Brain pericyte (primary cell): ENCODE measurements at places on chromosomes 16 and 17.

DNA sequence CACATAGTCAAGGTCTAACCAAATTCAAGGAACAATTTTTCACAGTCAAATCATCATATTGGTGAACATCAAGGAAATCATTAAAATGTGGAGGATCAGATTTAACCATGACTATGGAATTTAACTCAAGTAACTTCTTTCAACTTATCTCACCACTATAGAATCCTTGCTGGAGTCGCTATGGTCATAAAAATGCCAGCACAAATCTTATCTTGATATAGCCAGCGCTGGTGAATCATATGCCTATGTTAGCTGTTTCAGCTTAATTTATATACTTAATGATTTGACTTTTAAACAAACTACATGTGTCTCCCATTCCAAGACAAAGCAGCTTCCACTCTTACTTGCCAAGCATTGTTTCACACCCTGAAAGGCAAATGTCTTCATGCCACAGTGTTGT is 416.4 kb downstream of the CDH11 start:
- DNase-seq: no peak

- no peak for DNase-seq
These were observed 3.7 kb upstream of the BANP start for GRCh38 chr16:87947356-87948118.

DNA sequence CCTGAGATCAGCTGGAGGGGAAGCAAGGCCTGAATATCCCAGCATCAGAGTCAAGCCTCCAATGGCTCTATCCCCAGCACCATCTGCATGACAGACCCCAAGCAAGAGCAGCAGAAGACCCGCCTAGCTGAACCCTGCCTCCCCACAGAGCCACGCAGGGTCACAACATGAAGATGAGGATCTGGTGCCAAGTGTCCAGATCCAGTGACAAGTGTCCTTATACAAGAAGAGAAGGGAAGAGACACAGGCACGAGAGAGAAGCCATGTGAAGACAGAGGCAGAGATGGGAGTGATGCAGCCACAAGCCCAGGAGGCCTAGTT is 28.9 kb downstream of the TNFRSF13B start:
- no peak for DNase-seq

DNA sequence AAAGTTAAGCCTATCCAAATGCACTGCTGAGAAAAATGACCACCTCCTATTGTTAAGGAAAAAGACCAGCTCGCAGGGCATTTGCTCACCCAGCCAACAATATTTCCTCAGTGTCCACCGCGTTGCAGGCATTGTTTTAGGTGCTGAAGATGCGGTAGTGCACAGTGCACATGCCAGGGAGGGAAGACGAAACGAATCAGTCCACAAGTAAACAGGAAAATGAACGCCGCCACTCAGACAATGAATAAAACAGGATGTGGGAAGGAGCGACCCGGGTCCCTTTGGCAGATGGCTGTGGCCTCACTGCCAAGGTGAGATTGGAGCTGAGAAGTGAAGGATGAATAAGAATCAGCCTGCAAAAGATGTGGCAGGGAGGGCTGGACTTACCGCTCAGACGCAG is 249.2 kb downstream of the FOXL1 start:
- no peak for DNase-seq

- no peak for DNase-seq
These were observed 963 bp upstream of the APRT start for GRCh38 chr16:88812513-88813268.

DNA sequence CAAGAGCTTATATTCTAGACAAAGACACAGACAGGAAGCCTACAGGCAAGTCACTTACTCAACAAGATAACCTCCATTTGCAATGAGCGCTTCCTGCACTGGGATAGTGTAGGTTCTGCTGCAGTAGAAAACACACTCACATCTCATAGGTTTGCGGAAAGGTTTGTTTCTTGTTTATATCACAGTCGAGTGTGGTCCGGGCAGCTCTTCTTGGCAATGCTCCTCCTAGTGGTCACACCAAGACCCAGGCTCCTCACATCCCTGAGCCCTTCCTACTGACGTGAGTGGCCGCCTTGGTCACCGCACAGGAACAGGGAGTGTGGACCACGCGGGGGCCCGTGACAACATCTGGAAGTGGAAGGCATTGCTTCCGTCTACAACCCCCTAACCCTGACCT is 48.0 kb upstream of the RBFOX3 start:
- DNase-seq: no peak

- DNase-seq: no peak
These were observed 11.2 kb downstream of the PAM16 start for GRCh38 chr16:4339909-4340308.

DNA sequence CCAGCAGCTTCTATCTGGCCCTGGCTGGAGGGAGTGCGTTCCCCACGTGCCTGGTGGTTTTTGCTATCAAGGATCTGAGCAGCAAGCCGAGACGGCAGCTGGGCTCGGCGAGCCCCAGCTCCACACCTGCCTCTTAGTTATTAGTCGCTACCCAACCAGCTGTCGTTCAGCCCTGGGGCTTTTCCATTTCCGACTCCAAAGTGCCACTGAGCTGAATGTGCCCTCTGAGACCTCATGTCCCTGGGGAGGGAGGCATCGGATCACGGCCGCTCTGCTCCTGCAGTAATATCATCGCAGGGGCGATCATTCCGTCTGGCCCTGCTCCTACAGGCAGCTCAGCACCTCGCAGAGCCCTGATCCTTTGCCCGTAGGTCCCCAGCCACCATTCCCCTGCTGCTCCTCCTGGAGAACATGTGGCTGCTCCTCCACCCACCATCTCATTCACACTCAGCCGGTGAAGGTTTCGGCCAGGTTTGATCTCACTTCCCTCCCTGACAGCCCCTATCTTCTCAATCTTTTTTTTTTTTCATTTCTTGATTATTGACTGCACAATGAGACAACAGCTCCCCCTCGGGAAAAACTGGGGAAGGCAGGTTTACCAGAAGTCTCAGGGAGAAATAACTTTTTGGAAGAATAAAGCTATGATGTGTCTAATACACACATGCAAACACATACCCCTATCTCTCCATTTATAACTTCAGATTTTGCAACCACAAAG is 86.7 kb downstream of the ZFHX3 start:
- no peak for DNase-seq

DNA sequence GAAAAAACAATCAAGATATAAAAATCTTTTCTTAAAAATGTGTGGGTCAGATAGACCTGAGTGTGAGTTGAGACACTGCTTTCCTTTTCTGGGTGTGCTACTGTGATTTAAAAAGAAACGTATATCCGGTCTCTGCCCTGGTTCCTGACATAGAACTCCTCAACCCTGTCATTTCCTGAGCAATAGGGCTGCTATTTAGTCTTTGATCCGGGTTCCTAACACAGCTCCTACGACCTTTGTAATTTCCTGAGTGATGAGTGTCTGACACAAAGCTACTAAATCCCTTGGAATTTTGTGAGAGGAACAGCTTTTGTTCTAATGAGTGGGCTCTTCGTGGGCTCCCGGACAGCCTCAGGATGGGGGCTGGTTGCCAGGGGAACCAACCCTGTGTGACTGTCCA is 93.9 kb upstream of the FA2H start:
- DNase-seq: no peak
